A549 (cell line): ENCODE measurements at places on chromosomes 12 and 14.
A peak's percentile ranks its signal among the peaks of the same experiment; 100 is the strongest.

- DNase-seq = peak; percentile 2
Measured at GRCh38 chr12:131883521-131883900, 10.9 kb upstream of the ULK1 start.

- no peak for DNase-seq
Measured at GRCh38 chr12:122449317-122449716, 26.8 kb upstream of the CLIP1 start.

GRCh38 chr14:68815298-68816182 is 22.7 kb upstream of the ZFP36L1 start:
- no peak for DNase-seq

DNA sequence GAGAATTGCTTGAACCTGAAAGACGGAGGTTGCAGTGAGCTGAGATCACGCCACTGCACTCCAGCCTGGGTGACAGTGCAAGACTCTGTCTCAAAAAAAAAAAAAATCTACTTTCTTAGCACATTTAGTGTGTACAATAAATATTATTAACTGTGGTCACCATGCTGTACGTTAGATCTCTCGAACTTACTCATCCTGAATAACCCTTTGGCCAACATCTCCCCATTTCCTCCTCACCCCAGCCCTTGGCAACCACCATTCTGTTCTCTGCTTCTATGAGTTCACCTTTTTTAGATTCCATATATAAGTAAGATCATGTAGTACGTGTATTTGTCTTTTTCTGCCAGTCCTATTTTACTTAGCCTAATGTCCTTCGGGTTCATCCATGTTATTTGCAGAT is 13.4 kb downstream of the FUT8 start:
- DNase-seq = no peak
